ENCODE measurements at places on chromosomes 11 and 22. TPM values are rescaled to one million over a fixed set of nuclear protein-coding genes. Genes with fewer than 3 reads are reported as not detected.
A peak's percentile ranks its signal among the peaks of the same experiment; 100 is the strongest.

Gene MOGAT2
- not detected for total RNA-seq

- H3K27ac ChIP-seq: peak overlapping the region; percentile 74
- no peaks in the 10 kb centered on the region for H3K27me3 ChIP-seq
- H3K36me3 ChIP-seq: no peaks in the 10 kb centered on the region
- peak overlapping the region; percentile 91 for H3K4me3 ChIP-seq
- peak; percentile 32 for DNase-seq
- H3K4me1 ChIP-seq: peaks cover 33% of the 10 kb centered on the region
Measured at GRCh38 chr22:20021196-20022181, 579 bp downstream of the TANGO2 start.

GRCh38 chr11:123751781-123752180 lies 2.5 kb downstream of the OR6X1 start:
- no peaks in the 10 kb centered on the region for H3K4me1 ChIP-seq
- H3K27ac ChIP-seq: no peak overlapping the region
- H3K36me3 ChIP-seq: no peaks in the 10 kb centered on the region
- no peak for DNase-seq
- H3K27me3 ChIP-seq: peaks cover 23% of the 10 kb centered on the region

GRCh38 chr11:18071098-18071705 lies 25.1 kb upstream of the TPH1 start:
- no peaks in the 10 kb centered on the region for H3K4me1 ChIP-seq
- DNase-seq: no peak
- H3K27ac ChIP-seq: no peak overlapping the region
- no peaks in the 10 kb centered on the region for H3K27me3 ChIP-seq

DNA sequence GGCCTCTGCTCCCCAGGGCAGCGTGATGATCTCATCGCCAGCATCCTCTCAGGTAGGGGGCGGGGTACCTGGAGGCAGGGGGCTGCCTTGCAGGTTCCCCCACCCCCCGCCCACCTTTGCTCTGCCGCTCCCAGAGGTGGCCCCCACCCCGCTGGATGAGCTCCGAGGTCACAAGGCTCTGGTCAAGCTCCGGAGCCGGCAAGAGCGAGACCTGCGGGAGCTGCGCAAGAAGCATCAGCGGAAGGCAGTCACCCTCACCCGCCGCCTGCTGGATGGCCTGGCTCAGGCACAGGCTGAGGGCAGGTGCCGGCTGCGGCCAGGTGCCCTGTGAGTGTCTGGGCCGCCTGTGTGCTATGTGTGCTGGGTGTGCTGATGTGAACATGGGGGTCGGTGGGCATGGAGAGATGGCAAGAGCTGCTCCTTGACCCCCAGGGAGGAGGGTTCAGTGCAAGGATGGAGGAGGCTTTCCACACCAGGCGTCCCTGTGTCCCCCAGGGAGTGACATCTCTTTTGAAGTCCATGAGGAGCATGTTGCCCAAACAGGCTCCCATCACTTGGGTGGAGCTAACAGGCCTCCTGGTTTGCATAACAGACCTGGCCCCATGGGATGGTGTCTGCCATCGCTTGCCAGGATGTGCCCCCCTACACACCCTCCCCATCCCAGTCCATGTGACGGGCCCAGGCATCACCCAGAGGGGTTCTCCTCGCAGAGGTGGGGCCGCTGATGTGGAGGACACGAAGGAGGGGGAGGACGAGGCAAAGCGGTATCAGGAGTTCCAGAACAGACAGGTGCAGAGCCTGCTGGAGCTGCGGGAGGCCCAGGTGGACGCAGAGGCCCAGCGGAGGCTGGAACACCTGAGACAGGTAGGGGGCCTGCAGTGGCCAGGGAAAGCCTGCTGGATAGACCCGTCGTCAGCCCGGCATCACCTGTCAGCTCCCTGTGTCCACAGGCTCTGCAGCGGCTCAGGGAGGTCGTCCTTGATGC lies 14.1 kb downstream of the PLCB3 start:
- no peak for DNase-seq
- H3K4me3 ChIP-seq: no peak overlapping the region
- H3K27me3 ChIP-seq: no peaks in the 10 kb centered on the region
- H3K36me3 ChIP-seq: peaks cover 13% of the 10 kb centered on the region
- no peak overlapping the region for H3K27ac ChIP-seq

DNA sequence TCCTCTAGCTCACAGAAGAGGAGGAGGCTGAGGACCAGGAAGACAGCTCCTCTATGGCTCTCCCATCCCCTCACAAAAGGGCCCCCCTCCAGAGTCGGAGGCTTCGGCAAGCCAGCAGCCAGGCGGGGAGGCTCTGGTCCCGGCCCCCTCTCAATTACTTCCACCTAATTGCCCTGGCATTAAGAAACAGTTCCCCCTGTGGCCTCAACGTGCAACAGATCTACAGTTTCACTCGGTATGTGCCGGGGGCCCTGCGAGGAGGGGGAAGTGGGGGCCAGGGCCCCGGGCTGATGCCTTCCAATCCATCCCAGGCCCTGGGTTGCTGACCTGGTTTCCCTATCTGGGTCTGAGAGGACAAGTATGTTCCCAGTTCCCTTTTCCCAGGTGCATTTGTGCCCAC lies 7.9 kb downstream of the FOXR1 start:
- no peak overlapping the region for H3K27ac ChIP-seq
- H3K4me3 ChIP-seq: no peak overlapping the region
- no peaks in the 10 kb centered on the region for H3K4me1 ChIP-seq
- peaks cover 10% of the 10 kb centered on the region for H3K27me3 ChIP-seq
- H3K36me3 ChIP-seq: no peaks in the 10 kb centered on the region
- DNase-seq: no peak
